Lung microvascular endothelial cell (primary cell): ENCODE measurements at places on chromosomes 4 and X. TPM values are rescaled to one million over a fixed set of nuclear protein-coding genes. Genes with fewer than 3 reads are reported as not detected.

NR3C2 gene
- 4.6 TPM in 2 replicates for total RNA-seq

DNA sequence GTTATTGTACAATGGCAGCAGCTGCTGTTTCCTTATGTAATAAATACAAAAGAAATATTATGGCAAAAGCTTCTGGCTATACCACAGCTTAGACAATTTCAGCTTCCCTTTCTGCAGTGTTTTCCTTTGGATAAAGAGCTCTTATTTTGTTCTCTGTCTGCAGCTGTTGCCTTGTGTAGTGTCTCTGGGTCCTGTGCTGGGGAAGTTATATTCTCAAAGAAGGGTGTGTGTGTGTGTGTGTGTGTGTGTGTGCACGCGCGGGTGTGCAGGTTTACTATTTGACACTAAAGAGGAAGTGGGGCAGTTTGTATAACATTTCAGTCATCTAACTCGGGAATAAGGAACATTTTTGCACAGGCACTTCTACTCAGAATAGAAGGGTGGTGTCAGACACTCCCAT, 83.6 kb downstream of the REPS2 start:
- no peak for DNase-seq

CRMP1 gene
- total RNA-seq = under 0.01 and 0.65 TPM in 2 replicates

DNA sequence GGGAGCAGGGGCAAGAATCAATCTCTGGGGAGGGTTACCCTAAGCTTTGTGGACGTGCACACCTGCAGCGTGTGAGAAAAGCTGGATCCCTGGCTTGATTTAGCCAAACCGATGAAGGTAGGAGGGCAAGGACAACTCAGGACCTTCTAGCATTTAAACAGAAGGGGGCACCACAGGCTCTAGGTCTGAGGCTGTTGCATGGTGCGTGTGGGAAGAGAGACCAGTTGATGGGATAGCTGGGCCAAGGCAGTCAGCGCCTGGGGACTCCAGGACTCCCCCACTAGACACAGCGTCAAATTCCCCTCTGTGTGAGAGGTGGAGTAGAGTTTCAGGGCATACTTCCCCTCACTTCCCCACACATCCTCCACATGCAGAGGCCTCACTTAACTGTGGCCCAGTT, 4.3 kb downstream of the GABRQ start:
- peak; percentile 35 for DNase-seq

NCAPG gene
- total RNA-seq = 4.0 and 14.8 TPM in 2 replicates

GAGE12F gene
- total RNA-seq = not detected in 2 replicates

- peak; percentile 53 for DNase-seq
These were observed 650.2 kb upstream of the DIPK2B start for GRCh38 chrX:45850775-45851433.

- DNase-seq = no peak
These were observed 237.6 kb downstream of the AFAP1 start for GRCh38 chr4:7701866-7702649.
